ENCODE measurements at places on chromosomes 5 and 9.

GRCh38 chr9:129273941-129274684, 96.1 kb upstream of the IER5L start:
- no peak for DNase-seq

GRCh38 chr9:131986576-131986975, 93.1 kb downstream of the MED27 start:
- no peak for DNase-seq

DNA sequence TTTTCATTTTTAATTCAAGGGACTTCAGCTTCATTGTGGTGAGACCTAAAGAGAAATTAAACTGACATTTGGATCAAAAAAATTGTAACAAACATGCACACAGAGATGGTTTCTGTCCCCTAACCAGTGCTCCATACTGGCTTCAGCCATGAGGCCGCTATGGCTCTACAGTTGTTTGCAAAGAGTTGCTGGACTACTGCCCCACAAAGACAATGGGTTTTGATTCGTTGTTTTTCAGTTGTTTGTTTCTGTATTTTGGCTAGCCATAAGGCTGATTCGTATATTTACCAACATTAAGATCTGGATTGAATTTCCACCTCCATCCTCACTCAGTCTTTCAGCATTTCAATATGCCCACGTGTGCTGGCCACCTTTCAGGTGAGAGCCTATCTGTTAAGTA, 163.7 kb upstream of the KIF2A start:
- no peak for DNase-seq

GRCh38 chr5:73214996-73215395, 42.0 kb downstream of the TMEM174 start:
- no peak for DNase-seq

- no peak for DNase-seq
Observed at GRCh38 chr9:115794921-115795475, 358.6 kb upstream of the PAPPA start.

DNA sequence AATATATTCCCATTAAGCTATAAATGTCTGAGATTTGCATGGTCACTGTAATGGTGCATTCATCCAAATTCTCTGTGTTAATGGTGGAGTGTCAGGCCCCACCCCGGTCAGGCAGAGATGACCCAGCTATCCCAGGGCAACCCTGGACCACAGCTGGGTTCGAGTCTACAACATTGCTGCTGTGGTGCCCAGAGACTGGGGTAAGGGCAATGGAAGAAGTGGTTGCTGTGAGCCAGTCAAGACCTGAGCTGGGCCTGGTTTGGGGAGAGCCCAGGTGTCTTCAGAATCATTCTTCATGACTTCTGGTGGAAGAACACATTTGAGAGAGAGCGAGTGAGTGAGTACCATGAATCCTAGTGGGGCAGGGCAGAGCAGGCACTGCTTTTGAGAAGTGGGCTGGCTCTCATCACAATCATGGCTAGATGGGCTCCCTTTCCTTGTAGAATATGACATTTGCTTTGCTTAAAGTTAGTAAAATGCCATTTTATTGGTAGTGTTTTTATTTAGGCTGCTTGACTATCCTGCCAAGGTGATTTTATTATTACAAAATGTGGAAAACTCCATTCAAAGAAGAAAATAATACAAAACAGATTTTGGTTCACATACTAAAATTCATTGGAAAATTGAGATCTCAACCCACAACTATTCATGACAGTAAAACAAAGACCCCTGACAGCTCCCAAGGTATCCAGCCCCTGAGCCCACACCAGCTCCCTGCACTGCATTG, 125.8 kb upstream of the SLC25A48 start:
- DNase-seq = no peak

- peak; percentile 79 for DNase-seq
Observed at GRCh38 chr9:136697146-136697820, 10.0 kb upstream of the AGPAT2 start.

DNA sequence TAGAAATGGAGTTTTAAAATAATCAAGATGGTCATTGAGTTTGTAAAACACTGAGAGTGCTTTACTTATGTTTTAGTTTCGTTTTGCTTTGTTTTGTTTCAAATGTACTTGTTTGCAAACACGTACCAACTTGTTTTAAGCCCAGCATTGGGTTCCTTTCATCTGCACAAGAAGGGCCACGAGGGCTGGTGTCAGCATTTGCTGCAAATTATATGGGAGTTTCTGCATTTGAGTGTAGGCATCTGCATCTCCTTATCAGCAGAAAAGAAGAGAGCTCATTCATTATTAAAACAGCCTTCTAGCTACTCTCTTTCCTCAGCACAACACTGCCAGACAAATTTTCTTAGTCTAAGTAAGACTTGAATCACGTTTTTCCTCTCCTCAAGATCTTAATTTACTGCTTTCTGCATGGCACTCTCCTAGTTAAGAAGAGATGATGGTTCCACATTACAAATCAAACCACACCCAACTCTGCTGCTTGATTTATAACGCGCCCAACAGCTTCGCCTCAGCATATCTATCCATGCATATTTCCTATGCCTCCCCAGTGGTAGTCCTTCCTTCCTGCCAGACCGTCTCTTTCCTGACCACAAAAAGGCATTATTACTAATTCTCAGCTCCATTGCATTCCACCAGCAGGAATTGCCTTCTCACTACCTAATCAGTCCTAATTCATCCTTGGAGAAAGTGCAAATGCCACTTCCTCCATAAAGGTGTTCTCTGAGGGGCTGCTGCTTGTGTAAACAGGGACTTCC, 95.2 kb upstream of the CAST start:
- peak; percentile 20 for DNase-seq

GRCh38 chr9:123359546-123359945, 3.5 kb downstream of the CRB2 start:
- DNase-seq = no peak

- DNase-seq = no peak
Observed at GRCh38 chr5:10539687-10539998, 24.2 kb upstream of the ANKRD33B start.

DNA sequence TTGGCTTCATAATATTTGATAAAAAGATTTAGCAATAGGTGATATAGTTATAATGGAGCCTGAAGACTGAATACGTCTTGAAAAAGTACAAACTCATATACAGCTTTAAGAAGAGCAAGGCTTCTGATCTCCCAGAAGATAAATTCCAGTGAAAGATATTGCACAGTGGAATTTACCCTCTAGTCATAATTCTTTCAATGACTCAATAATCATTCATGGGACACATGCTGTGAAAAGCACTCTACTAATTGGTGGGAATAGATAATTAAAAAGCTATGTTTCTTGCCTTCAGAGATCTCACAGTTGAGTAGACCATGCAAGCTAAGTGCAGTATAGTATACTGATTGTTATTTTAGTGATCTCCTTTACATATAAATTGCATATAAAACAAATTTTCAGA, 538.6 kb upstream of the CYLC2 start:
- DNase-seq = no peak

DNA sequence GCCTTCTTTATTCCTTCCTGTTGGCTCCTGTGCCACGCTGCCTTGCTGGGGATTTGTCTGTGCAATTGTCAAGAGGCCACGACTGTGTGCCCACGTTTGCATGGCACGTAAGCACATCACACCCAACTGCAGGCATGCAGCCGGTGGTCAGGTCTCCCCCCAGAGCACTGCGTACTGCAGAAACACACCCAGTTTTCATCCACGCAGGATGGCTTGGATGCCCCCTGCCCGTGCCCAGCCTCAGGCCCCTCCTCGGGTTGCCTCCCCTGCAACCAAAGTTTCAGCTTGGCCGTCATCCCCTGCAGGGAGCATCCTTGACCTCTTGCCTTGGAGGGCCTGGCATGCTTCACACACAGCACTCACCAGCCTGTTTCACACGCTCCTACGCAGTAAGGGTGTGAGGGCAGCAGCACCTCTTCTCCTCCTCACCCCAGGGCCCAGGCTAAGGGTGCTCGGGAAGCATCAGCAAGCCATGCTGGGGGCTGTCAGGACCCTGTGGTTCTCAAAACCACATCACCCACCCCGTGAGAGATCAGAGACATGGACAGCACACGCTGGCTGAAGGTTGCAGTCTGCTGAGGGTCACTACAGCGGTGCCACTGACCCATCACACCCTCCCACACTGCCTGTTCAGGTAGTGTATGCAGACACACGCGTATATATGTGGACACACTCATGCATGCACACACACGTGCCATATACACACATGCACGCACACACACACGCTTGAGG, 3.1 kb downstream of the MRPL36 start:
- DNase-seq = no peak

DNA sequence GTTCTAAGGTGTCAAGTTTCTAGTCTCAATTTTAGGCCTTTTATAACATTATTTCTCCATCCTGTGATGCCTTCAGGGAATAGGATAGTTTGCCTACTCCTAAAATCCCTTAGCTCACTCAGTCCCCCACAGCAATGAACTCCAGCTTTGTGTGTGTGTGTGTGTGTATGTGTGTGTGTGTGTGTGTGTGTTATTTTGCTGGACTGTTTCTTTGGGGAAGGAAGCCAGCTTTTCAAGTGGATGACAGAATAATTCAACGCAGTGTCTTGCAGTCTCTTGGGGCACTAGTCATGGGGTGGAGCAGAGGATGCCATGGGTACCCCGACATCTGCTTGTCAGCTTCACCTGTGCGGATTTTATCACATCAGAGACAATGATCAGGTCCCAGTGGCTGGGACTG, 262.8 kb upstream of the DAPK1 start:
- no peak for DNase-seq

DNA sequence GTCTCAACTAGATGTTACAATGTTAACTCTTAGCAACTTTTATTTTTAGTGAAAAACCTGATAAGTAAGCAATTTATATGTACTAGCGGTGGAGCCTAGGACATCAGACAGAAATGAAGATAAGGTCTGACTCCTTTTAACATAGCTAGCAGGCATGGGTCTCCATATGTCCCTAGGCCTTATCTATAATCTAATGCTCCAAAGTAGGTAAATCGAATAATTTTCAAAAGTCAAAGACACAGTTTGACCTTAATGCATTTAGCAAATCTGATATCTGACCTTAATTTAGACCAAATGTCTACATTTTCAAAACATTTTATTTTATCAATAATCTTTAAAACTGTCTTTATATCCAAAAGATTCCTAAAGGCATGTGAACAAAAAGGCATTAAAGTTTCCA, 305.0 kb upstream of the CCNH start:
- no peak for DNase-seq

DNA sequence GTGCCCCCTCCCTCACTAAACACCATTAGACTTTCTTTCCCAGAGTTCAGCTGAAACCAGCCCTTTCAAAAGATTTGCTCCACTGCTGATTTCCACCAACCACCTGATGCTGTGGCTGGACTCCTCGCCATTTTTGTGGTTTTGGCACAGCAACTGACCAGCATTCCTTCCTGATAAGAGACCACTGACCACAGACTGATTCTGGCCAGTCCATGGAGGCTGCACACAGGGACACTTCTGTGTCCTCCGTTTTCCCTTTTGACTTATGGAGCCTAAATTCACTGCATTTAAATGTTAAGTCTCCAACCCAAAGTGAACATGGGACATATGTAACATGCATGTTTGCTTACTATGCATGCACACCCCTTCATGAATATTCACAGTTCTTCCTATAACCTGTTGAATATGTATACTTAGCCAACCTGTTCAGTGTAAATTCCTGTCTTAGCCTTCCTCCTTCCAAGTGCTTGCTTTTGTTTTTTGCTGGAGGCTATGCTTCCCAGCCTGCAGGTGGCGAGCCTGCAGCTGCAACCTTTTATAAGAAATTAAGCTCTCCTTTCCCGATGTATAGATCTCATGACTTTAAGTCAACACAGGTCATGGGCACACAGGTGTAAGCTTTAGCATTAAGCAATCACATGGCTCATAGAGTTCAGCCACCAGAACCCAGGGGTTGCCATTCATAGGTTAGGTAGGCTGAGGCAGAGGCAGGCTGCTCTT, 78.7 kb downstream of the ACTL7B start:
- DNase-seq = no peak

DNA sequence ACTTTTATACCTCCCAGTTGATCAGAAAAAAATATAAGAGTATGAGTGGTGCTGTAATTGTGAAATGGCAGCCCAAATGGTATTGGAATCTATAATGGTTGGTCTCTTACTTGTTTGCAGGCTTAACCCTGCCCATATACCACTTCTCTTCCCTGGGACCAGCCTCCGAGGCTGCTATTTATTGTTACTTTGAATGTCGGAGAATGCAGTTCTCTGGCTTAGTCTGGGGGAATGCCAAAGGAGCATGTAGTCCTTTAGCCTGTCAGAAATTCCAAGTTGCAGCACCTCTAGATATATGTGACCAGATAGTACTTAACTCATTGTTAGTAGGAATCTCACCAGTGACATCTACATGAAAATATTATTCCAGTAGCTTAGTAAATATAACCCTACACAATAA, 47.5 kb downstream of the SLC44A1 start:
- no peak for DNase-seq

DNA sequence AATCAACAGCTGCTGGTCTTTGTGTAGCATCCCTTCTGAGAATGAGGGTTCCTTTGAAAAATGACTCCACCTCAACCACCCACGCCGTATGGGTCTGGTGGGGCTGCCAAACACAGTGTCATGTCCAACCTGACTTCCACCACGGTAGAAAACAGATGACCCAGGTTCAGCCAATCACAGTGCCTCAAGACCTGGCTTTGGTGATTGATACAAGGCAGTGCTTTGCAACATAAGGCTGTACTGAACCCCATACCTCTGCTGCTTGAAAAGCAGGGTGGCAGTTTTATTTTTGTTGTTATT, 11.5 kb upstream of the TGFBR1 start:
- DNase-seq = no peak

- no peak for DNase-seq
Observed at GRCh38 chr9:96391021-96391765, 7.7 kb upstream of the SLC35D2 start.
